ENCODE measurements at places on chromosomes 4 and X. TPM values are rescaled to one million over a fixed set of nuclear protein-coding genes. Genes with fewer than 3 reads are reported as not detected.

The SPANXD gene
- not detected for total RNA-seq

The TGIF2LX gene
- not detected for total RNA-seq

DNA sequence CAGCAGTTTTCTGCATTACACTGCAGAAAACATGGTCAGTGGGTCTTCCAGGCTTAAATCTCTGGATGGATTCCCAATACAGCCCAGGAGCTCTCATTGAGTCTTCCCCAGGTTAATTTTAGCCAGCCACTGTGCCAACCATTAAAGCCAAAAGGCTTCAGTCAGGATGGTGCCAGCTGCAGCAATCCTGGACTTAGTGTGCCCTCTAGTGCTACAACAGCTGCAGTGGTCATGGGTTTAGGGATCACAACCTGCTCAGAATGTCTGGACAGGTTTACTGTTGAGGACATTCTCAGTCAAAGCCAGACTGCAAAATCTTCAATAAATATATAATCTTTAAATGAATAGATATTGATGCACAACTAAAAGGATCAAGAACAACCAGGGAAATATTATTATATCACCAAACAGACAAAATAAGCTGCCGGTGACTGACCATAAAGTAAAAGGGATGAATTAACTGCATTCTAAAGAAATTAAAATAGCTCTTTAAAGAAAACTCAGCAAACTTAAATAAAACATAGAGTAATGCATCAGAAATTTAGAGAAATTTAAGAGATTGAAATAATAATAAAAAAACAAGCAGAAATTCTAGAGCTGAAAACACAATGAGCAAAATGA lies 639.9 kb downstream of the SPOCK3 start:
- no peak overlapping the region for H3K4me3 ChIP-seq
- H3K27me3 ChIP-seq, result no peaks in the 10 kb centered on the region
- H3K36me3 ChIP-seq, result no peaks in the 10 kb centered on the region
- H3K27ac ChIP-seq, result no peak overlapping the region
- H3K4me1 ChIP-seq, result no peaks in the 10 kb centered on the region
- DNase-seq, result peak; percentile 53

- no peak overlapping the region for H3K27ac ChIP-seq
- no peaks in the 10 kb centered on the region for H3K27me3 ChIP-seq
- H3K36me3 ChIP-seq, result no peaks in the 10 kb centered on the region
- H3K4me3 ChIP-seq, result no peak overlapping the region
- no peaks in the 10 kb centered on the region for H3K4me1 ChIP-seq
- DNase-seq, result no peak
Measured at GRCh38 chr4:99585516-99585915, 10.9 kb downstream of the MTTP start.

- no peaks in the 10 kb centered on the region for H3K36me3 ChIP-seq
- no peak for DNase-seq
- H3K27ac ChIP-seq, result no peak overlapping the region
- no peaks in the 10 kb centered on the region for H3K27me3 ChIP-seq
- H3K4me1 ChIP-seq, result no peaks in the 10 kb centered on the region
- no peak overlapping the region for H3K4me3 ChIP-seq
Measured at GRCh38 chrX:51955200-51955599, 61.8 kb downstream of the MAGED1 start.

- H3K4me3 ChIP-seq, result peak overlapping the region; percentile 87
- H3K27me3 ChIP-seq, result peaks cover 18% of the 10 kb centered on the region
- no peak for DNase-seq
- no peak overlapping the region for H3K27ac ChIP-seq
- peaks cover 39% of the 10 kb centered on the region for H3K4me1 ChIP-seq
- peaks cover 33% of the 10 kb centered on the region for H3K36me3 ChIP-seq
Measured at GRCh38 chr4:123401271-123402120, 4.9 kb downstream of the SPRY1 start.

- no peak overlapping the region for H3K4me3 ChIP-seq
- H3K4me1 ChIP-seq, result peaks cover 7% of the 10 kb centered on the region
- H3K27me3 ChIP-seq, result peaks cover 2% of the 10 kb centered on the region
Measured at GRCh38 chrX:73561801-73562200, 1.2 kb upstream of the CHIC1 start.

GRCh38 chr4:154982187-154983047 lies 201.3 kb downstream of the RBM46 start:
- H3K4me1 ChIP-seq, result peaks cover 2% of the 10 kb centered on the region
- no peak overlapping the region for H3K27ac ChIP-seq
- H3K36me3 ChIP-seq, result no peaks in the 10 kb centered on the region
- no peak overlapping the region for H3K4me3 ChIP-seq
- no peaks in the 10 kb centered on the region for H3K27me3 ChIP-seq

GRCh38 chr4:55445921-55446577 lies 50.3 kb downstream of the TMEM165 start:
- no peaks in the 10 kb centered on the region for H3K27me3 ChIP-seq
- H3K4me3 ChIP-seq, result no peak overlapping the region
- H3K4me1 ChIP-seq, result no peaks in the 10 kb centered on the region
- peak overlapping the region; percentile 31 for H3K27ac ChIP-seq

GRCh38 chr4:12615822-12616221 lies 868.3 kb downstream of the RAB28 start:
- DNase-seq, result no peak
- peaks cover 3% of the 10 kb centered on the region for H3K27me3 ChIP-seq
- H3K4me1 ChIP-seq, result peaks cover 8% of the 10 kb centered on the region
- no peaks in the 10 kb centered on the region for H3K36me3 ChIP-seq

GRCh38 chrX:115067812-115068211 lies 50.4 kb upstream of the IL13RA2 start:
- H3K4me1 ChIP-seq, result no peaks in the 10 kb centered on the region
- no peaks in the 10 kb centered on the region for H3K36me3 ChIP-seq
- H3K27me3 ChIP-seq, result no peaks in the 10 kb centered on the region
- no peak for DNase-seq
- H3K27ac ChIP-seq, result no peak overlapping the region

GRCh38 chr4:113050371-113050755 lies 910 bp downstream of the ANK2 start:
- no peak for DNase-seq
- no peak overlapping the region for H3K27ac ChIP-seq
- no peaks in the 10 kb centered on the region for H3K36me3 ChIP-seq
- peaks cover 2% of the 10 kb centered on the region for H3K27me3 ChIP-seq
- H3K4me3 ChIP-seq, result no peak overlapping the region

- no peaks in the 10 kb centered on the region for H3K36me3 ChIP-seq
- H3K4me1 ChIP-seq, result no peaks in the 10 kb centered on the region
- no peak overlapping the region for H3K27ac ChIP-seq
- no peaks in the 10 kb centered on the region for H3K27me3 ChIP-seq
- H3K4me3 ChIP-seq, result no peak overlapping the region
- DNase-seq, result no peak
Measured at GRCh38 chr4:14961292-14961691, 41.0 kb upstream of the CPEB2 start.

GRCh38 chr4:15600176-15600575 lies 55.0 kb downstream of the FBXL5 start:
- H3K36me3 ChIP-seq, result peaks cover 23% of the 10 kb centered on the region
- no peak overlapping the region for H3K4me3 ChIP-seq
- no peaks in the 10 kb centered on the region for H3K27me3 ChIP-seq
- H3K4me1 ChIP-seq, result no peaks in the 10 kb centered on the region

- DNase-seq, result no peak
- no peak overlapping the region for H3K27ac ChIP-seq
- H3K4me3 ChIP-seq, result no peak overlapping the region
- no peaks in the 10 kb centered on the region for H3K4me1 ChIP-seq
Measured at GRCh38 chr4:147526272-147526654, 45.4 kb downstream of the EDNRA start.

Data from endothelial cell (in vitro differentiated cells).